ENCODE measurements at places on chromosomes 2 and 18. TPM values are rescaled to one million over a fixed set of nuclear protein-coding genes. Genes with fewer than 3 reads are reported as not detected.

CRYBA2 gene
- not detected for total RNA-seq

TXNL1 gene
- total RNA-seq, result 68.3 TPM

ATP6V1B1 gene
- 0.09 TPM for total RNA-seq

PRKAG3 gene
- total RNA-seq, result 0.41 TPM

PGAP1 gene
- 14.7 TPM for total RNA-seq

SLC38A11 gene
- not detected for total RNA-seq

PRSS56 gene
- not detected for total RNA-seq

BCL11A gene
- 0.09 TPM for total RNA-seq

EPB41L3 gene
- 28.0 TPM for total RNA-seq

GKN2 gene
- total RNA-seq, result not detected

SCTR gene
- not detected for total RNA-seq

FIGN gene
- 4.1 TPM for total RNA-seq

RAB12 gene
- 67.4 TPM for total RNA-seq

MAB21L4 gene
- total RNA-seq, result not detected

LOXHD1 gene
- total RNA-seq, result not detected

CYS1 gene
- total RNA-seq, result 7.0 TPM

ZNG1B gene
- 41.0 TPM for total RNA-seq

COLEC12 gene
- total RNA-seq, result 109 TPM

Data from fibroblast of the aortic adventitia (primary cell).